ENCODE measurements at places on chromosomes 4 and X.

DNA sequence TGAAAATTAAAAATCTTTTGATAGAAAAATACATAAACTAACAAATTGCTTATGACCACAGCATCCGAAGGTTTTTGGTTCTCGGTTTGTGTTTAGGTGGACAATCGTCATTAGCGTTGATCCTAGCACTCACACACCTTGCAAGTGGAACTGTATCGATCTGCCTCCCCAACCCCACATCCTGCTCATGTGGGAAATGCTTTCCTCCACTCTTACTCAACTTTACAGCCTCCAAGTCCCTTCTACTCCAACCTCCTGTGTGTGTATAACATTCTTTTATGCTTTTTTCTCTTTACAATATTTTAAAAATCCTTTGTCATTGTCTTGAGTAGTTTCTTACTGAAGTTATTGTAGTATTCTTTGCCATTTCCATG lies 15.6 kb upstream of the TMEM131L start:
- no peak for DNase-seq

- no peak for DNase-seq
These were observed 62.2 kb downstream of the ANXA3 start for GRCh38 chr4:78613522-78614321.

DNA sequence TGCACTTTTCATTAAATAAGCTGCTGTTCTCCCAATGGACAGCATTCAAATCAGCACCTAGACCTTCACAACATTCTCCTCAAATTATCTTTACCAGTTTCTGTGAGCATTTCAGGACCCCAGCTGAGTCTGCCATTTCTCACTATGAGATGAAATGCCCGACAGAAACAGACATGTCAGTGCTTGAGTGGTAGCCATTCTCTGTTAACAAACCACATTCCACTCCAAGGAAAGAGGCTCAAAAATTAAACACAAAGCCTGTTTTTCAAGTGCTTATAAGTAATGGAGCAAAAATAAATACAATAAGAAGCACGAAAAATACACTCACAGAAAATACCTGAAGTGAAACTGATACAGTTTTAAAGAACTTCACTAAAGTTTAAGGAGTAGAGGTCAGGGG lies 320.2 kb upstream of the PRPS2 start:
- no peak for DNase-seq

- peak; percentile 41 for DNase-seq
These were observed 496.6 kb downstream of the STIM2 start for GRCh38 chr4:27357283-27357682.

GRCh38 chrX:77638397-77638796 lies 147.6 kb downstream of the ATRX start:
- DNase-seq: no peak

GRCh38 chrX:964831-965416 lies 247.5 kb downstream of the CRLF2 start:
- no peak for DNase-seq

- no peak for DNase-seq
These were observed 216.8 kb downstream of the FBXO8 start for GRCh38 chr4:174066611-174067205.

GRCh38 chr4:140740422-140740821 lies 15.8 kb downstream of the TBC1D9 start:
- DNase-seq: no peak

- DNase-seq: no peak
These were observed 494.0 kb downstream of the PDGFC start for GRCh38 chr4:156477636-156478035.

- DNase-seq: no peak
These were observed 27.6 kb upstream of the HUWE1 start for GRCh38 chrX:53713987-53714579.

GRCh38 chrX:70026112-70026850 lies 23.5 kb downstream of the AWAT2 start:
- DNase-seq: no peak

DNA sequence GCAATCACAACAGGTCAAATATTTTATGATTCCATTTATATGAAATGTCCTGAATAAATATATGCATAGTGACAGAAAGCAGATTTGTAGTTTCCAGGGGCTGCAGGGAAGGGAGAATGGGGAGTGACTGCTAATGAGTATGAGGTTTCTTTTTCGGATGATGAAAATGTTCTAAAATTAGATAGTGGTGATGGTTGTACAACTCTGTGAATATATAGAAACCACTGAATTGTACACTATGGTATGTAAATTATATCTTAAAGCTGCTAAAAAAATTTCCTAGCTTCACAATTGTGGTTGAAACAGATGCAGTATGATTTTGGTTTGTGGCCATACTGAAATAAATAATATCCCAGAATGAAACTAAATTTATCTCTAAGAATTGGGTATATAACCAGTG lies 12.9 kb upstream of the IL2 start:
- DNase-seq: no peak

- DNase-seq: no peak
These were observed 78.1 kb upstream of the FSTL5 start for GRCh38 chr4:162241857-162242256.

DNA sequence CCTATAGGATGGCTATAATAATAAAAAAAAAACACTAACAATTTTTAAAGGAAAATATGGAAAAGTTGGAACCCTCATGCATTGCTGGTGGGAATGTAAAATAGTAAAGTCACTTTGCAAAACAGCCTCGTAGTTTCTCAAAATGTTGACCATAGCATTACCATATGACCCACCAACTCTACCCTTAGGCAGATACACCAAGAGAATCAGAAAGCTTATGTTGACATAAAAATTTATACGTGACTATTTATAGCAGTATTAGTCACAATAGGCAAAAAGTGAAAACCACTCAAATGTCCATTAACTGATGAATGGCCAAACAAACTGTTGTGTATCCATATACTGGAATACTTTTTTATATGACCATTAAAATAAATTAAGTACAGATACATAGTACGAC lies 19.8 kb upstream of the FAM241A start:
- DNase-seq: peak; percentile 67

- DNase-seq: no peak
These were observed 79.4 kb downstream of the RPS6KA6 start for GRCh38 chrX:84108584-84108983.

DNA sequence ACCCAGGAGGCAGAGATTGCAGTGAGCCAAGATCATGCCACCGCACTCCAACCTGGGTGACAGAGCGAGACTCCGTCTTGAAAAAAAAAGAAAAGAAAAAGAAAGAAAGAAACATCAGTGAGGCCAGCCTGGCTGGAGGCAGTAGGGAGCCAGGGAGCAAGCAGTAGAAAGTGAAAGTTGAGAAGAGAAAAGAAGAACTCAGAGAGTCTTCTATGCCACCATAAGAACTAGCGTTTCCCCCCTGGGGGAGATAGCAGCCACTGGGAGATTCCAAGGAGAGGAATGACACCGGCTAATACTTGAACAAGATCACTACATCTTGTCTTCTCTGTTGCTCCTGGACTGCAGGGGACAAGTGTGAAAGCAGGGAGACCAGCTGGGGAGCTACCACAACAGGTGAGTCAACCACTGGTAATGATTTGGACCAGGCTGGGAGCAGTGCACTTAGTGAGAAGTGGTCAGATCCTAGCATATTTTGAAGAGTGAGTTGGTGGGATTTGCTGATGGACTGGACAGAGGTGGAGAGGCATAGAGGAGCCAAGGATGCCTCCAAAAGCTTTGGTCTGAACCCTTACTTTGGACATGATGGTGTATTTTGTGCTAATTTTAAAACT lies 33.4 kb downstream of the SLC2A9 start:
- DNase-seq: no peak

GRCh38 chrX:68989456-68989855 lies 160.6 kb downstream of the EFNB1 start:
- no peak for DNase-seq

DNA sequence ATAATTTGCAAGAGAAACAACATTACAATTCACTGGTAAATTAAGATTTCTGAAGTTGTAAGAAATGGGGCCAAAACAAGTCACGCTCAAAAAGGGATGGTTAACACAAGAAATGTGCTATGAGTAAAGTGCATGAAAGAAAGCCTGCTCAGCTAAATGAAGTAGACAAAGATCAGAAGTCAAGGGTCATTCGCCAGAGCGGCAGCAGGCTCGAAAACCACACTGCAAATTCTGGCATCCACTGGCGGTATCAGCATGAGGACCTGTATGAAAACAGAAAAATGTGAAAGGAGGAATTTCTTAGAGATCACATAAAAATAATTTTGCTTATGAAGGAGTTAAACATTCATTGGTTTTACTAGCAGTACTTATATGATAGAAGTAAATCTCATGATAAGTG lies 49.6 kb downstream of the FBXL5 start:
- no peak for DNase-seq

- DNase-seq: peak; percentile 64
These were observed 65.3 kb downstream of the ANTXR2 start for GRCh38 chr4:80007745-80008149.

GRCh38 chrX:68755616-68756125 lies 73.2 kb upstream of the EFNB1 start:
- no peak for DNase-seq

DNA sequence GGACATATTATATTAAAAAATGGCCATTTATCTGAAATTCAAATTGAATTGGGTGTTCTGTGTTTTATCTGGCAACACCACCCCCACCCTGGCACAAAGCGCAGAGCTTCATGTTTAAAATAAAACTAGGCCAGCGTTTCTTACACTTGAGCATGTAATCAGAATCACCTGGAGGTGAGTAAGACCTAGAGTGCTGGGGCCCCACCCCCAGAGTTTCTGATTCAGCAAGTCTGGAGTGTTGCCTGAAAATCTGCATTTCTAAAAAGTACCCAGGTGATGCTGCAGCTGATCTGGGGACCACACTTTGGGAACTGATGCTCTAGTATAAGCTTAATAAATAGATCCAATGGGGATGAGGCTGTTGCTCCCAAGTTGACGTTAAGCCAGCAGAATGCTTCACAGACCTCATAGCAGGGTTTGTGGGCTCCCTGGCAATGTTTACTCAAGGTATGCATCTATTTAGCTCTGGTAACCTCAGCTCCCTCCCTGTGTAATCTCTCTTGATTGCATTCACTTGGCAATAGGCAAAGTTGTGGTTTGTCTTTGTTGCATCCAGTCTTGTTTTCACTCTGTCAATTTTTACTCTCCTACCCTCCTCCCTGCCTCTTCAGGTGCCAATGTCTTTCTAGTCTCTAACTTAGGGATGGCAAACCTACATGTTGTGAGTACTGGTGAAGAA lies 99.8 kb upstream of the TEX13D start:
- peak; percentile 46 for DNase-seq

GRCh38 chr4:51942108-51942832 lies 77.9 kb downstream of the LRRC66 start:
- DNase-seq: peak; percentile 75

GRCh38 chr4:7867701-7868435 lies 71.8 kb downstream of the AFAP1 start:
- peak; percentile 56 for DNase-seq

DNA sequence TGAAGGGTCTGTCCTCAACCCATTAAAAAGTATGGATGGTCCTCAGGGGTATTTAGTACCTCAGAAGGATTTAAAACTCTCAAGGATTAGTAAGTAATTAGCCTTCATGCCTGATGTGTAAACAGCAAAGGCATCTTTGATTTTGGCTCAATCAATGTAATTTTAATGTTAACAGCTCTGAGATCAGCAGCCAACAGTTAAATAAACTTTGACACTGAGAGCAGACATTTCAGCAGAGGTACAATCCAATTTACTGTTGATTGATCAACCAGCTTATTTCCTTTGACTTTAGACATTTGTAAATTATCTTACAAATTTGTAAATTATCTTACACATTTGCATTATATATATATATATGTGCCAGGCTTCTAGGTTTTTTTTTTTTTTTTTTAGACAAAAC lies 36.9 kb downstream of the STOX2 start:
- DNase-seq: no peak

DNA sequence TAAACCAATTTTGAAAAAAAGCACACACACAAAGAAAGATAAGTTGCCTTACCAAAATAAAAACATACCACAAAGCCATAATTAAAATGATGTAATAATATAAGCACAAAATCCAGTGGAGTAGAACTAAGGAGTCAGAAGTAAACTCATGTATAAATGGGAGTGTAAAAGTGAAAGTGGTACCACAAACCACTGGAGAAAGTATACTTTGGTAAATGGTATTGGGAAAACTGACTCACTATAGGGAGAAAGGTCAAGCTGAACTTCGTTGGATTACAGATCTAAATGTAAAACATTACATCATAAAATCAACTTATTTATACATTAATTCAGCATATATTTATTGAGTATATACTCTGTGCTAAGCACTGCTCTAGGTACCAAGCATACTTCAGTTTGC lies 46.3 kb upstream of the HHIP start:
- peak; percentile 39 for DNase-seq

GRCh38 chrX:40153345-40154249 lies 55.8 kb upstream of the BCOR start:
- DNase-seq: peak; percentile 36

DNA sequence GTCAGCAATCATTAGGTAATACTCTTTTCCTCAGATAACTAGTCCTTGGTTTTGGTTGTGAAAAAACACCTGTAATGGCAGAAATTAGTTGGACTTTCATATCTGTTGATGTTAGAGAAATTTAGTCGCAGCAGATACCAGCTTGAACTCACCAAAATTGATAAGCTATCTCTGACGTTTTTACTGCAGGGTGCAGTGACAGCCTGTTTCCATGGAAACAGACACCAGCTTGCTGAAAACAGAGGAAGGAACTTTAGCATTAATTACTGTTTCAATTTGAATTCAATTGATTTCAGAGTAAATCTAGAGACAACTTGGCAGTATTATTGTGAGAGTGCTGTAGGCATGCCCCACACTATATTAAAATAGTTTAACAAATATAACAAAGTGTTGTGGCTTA lies 246.5 kb downstream of the PPP1R2C start:
- DNase-seq: no peak

DNA sequence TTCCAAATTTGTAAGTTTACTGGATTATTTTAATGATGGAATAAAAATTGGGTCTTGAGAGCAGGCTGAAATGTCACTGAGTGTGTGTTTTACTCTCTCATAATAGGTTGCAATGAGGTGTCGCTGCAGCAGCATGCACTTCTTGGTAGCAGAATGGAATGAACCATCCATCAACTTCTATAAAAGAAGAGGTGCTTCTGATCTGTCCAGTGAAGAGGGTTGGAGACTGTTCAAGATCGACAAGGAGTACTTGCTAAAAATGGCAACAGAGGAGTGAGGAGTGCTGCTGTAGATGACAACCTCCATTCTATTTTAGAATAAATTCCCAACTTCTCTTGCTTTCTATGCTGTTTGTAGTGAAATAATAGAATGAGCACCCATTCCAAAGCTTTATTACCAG lies 2.6 kb downstream of the SAT1 start:
- no peak for DNase-seq

GRCh38 chr4:71211748-71212147 lies 127.1 kb upstream of the SLC4A4 start:
- no peak for DNase-seq

DNA sequence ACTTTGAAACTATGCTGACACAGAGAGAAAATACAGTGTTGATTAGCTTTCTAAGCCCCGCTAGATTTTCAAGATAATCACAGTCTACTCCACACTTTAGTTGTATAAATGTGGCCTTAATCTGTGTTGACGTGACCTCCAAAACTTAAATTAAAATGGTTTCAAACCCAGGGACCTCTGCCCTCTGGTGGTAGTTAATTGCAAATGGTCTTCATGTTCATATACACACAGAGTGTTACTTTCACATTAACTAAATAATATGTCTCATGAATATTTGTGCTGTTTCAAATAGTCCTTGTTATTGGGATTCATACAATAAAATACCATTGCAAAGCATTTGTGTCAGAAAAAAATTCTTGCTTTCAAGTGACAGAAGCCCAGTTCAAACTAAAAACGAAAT lies 64.3 kb downstream of the TASL start:
- peak; percentile 31 for DNase-seq

- DNase-seq: no peak
These were observed 39.8 kb downstream of the NHS start for GRCh38 chrX:17414839-17415238.

Measured in PC-3 (cell line).